Osteoblast (primary cell): ENCODE measurements at places on chromosomes 16 and 17. TPM values are rescaled to one million over a fixed set of nuclear protein-coding genes. Genes with fewer than 3 reads are reported as not detected.

The MSLN gene
- total RNA-seq: under 0.01 and 1.2 TPM in 2 replicates

- DNase-seq: no peak
These were observed 211.6 kb upstream of the SDK2 start for GRCh38 chr17:73855720-73856333.

The ITGB3 gene
- total RNA-seq: 31.5 and 39.8 TPM in 2 replicates

- peak; percentile 82 for DNase-seq
These were observed 12.8 kb downstream of the FLYWCH2 start for GRCh38 chr16:2895813-2896212.

DNA sequence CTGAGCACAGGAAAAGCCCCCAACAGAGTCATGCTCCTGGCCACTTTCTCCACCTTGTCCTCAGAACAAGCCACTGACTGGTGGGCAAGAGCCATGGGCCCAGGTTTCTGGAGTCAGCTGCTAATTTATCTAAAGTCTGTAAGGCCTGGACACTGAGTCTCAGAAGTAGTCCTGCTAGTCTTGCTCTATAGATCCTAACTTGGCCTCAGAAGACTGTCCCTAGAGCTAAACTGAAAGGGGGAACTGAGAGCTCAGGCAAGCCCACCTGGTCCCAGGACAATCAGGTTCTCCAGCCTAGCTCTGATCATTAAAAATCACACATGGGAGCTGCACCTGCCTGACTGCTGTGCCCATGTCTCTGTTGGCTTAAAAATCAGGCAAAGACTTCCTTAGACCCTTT lies 485.8 kb downstream of the SLC39A11 start:
- DNase-seq: no peak

- no peak for DNase-seq
These were observed 95.5 kb upstream of the ZNF469 start for GRCh38 chr16:88287219-88287618.

GRCh38 chr17:77839698-77840512 lies 118.6 kb upstream of the TNRC6C start:
- DNase-seq: peak; percentile 90

GRCh38 chr16:68105611-68106010 lies 20.4 kb downstream of the NFATC3 start:
- no peak for DNase-seq

- no peak for DNase-seq
These were observed 358.6 kb upstream of the CDH11 start for GRCh38 chr16:65480281-65481091.

The KRT32 gene
- not detected in 2 replicates for total RNA-seq

The ADAP2 gene
- total RNA-seq: 0.29 and 0.72 TPM in 2 replicates

The KRTAP4-4 gene
- not detected in 2 replicates for total RNA-seq

DNA sequence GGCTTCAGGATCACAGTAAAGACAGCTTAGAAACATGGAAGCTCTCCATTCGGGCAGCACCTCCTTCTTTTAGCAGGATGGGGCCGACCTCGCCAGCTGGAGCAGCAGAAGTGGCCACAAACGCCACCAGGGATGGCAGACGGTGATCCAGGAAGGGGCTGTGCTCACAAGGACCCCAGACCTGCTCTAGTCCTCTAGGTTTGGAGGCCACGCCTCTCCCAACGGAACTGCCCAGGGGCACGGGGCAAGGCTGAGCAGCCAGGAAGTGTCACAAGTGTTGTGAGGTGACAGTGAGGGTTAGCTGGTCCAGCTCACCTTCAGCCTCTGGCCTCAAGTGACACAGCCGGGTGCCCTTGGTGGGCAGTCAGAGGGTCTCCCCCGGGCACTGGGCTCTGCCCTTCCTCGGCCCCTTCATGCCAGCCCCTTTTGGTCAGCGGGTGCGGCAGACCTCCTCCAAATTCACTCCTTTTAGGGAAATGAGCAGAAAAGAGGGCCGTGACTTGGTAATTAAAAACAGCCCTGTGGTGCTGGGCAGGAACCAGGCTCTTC lies 20.4 kb downstream of the CEP295NL start:
- DNase-seq: peak; percentile 65

DNA sequence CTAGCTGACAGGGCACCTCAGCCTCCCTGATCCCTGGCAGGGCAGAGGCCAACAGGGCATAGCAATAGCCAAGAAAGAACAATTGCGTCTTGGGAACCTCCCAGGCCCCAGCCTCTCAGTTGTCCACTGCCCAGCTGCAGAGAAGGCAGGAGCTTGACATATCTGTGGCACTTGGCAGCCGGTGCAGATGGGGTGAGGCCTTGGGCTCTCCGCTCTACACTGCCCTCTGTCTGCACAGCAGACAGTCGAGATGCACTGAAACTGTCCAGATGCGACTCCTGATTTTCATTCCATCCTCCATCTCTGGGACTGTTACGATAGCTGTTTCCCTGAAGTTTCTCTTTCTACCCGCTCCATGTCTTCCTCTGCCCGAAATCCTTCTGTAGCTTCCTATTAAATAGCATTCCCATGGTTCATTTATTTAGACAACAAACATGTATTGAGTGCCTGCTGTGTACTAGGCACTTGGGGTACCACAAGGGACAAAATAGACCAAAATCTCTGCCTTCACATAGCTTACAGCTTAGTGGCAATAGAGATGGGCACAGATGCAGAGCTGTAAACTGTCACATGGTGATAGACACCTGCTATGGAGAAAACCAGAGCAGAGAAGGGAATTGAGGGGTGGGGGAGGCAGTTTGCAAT lies 3.3 kb downstream of the POLR3E start:
- peak; percentile 94 for DNase-seq

- DNase-seq: peak; percentile 62
These were observed 15.1 kb upstream of the DHX8 start for GRCh38 chr17:43468691-43469139.

The CCL17 gene
- total RNA-seq: not detected in 2 replicates

DNA sequence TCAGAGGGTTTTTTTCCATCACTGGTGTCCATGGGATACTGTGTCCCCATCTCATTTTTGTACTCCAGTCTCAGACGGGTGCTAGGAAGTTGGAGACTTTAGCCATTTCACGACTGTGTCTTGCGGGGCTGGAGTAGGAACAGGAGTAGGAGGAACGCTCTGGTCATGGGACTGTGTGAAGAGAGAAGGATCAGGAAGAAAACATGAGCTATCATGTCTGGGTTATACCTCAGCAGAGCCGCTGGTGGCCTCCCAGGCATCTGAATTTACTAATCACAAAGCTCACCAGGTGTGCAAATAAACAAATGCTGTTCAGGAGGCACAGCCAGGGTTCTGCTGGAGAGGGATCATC lies 225.4 kb downstream of the SEC14L1 start:
- DNase-seq: peak; percentile 69

DNA sequence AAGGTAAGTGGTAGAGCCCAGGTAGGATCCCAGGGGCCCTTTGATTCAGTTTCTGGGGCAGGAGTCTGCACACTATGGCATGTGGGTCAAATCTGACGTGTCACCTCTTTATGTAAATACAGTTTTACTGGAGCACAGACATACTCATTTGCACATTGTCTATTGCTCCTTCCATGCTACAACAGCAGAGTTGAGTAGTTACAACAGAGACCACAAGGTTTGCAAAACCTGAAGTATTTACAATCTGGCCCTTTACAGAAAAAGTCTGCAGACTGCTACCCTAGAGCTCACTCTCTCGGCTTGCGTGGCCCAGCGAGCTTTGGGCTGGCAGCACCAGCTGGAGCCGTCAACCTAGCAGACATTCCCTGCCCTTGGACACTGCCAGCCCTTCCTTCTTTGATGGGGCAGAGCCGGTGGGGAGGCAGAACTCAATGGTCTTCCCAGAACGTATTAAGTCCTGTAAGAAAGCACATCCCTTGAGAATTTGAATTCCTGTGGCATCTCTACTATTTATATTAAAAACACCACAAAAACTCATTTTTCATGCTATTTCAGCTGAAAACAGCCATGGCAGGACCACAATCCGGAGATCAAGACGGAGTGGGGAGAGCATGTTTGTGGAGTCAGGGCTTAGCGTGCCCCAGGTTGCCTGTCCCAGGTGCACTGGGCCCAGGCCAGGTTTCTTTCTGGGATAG lies 133.1 kb upstream of the NUDT7 start:
- no peak for DNase-seq

- no peak for DNase-seq
These were observed 15.9 kb downstream of the CDK5R1 start for GRCh38 chr17:32502710-32503109.

DNA sequence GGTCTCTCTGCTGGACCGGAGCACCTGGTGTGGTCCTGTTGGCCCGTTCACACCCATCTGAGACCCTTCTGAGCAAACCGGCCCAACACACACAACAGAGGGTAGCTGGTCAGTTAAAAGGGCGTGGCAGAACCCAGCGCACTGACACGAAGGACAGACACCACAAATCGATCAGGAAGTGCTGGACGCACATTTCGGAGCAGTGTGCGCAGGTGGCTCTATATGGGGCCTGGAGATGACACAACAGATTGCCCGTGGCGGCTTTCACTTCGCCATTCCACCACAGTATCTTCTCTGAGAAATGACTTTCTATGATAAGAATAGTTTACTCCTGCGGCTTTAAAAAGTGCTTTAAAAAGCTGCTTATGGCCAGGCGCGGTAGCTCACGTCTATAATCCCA lies 12.5 kb downstream of the CCDC57 start:
- no peak for DNase-seq

GRCh38 chr16:66608241-66609138 lies 4.0 kb downstream of the CMTM3 start:
- peak; percentile 99 for DNase-seq

GRCh38 chr16:29699324-29700219 lies 20.6 kb downstream of the QPRT start:
- DNase-seq: peak; percentile 69

DNA sequence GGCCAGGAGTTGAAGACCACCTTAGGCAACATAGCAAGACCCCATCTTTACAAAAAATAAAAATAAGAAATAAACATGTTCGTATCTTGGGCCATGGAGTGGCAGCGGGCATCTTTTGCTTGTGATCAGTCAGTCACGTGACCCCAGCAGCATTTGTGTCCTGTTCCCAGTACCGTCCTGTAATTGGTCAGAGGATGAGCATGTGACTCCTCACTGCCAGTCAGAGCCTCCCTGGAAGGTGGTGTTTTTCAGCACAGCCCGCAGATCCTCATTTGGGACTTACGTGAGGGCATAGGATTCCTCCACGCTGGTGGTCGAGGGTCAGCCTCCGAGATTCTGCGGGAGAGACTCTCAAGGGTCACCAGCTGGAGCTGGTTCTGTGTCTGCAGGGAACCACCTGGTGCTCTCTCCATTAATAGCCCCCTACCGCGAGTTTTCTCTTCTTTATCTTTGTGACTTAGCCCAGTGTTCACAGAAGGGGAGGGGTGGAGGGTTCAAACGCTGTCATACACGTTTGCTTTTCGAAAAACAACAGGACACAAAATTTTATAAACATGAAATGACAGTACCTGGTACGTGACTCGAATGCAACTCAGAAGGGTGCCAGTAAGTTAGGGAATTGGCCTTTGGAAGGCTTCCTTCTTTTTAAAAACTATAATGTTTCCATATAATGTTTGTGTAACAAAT lies 17.2 kb downstream of the MRC2 start:
- DNase-seq: no peak

DNA sequence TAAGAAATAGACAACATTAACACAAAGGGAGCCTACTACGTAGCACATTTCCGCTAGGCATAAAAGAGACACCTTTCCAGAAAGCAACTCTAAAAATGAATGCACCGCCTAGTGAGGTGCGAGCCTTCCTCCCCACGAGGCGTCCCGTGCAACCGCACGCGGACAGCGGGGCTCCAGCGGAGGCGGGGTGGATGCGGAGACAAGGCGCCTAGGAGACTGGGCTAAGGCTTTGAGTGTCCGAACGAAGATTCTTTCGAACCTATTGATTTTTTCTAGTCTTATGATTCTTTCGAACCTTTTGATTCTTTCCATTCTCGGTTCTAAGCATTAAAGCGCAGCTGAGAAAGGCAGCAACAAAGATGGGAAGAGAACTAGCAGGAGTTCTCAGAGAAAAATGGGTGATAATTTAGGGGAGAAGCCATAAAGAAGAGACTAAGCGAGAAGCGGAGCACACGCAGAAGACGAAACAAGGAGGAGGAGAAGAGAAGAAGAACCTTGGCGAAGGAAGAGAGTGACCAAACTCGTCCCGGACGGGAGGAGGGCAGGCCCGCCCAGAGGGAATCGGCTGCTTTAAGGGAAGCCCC lies 394 bp upstream of the CPD start:
- peak; percentile 56 for DNase-seq

The KRTAP17-1 gene
- total RNA-seq: not detected in 2 replicates

The SLC9A5 gene
- total RNA-seq: 2.9 and 3.6 TPM in 2 replicates

The CACNG1 gene
- total RNA-seq: not detected in 2 replicates

DNA sequence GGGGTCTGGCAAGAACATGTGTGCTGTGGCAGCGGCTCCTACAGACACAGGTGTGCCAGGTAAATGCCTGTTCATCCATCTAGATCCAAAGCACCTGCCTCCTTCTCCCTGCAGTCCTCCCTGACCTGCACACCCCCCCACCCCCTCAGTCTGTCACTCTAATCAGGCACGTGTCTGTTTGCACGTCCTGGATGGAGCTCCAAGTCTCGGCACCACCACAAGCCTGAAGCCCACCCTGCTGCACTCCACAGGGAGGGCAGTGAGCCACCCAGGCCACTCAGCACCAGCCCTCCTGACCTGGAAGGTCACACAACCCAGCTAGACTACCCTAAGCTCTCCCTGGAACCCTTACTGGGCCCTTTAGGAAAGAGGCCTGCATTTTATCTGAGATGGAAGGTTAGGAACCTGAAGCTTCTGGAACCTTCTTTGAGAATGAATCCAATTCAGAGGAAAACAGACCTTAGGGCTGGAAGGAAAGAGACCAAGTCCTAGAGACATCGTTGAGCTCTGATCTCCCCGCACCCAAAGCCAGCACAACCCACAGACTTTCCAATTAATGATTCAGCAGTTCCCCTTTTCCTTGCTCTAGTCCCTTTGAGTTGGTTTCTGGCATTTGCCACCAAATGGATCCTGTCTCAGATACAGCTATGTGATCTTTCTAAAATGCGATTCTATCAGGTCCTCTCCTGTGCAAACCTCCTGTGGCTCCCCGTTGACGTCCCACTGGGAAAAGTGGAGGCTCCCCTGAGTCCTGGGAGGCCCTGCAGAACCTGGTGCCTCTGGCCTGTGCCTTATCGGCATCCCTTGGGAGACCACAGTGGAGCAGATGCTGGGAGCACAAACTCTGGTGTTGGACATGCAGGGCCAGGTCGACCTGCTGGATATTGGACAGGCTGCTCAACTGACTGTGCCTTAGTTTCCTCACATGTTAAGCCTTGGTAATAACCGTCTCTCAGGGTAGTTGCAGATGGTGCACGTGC lies 67.9 kb downstream of the PRMT7 start:
- DNase-seq: peak; percentile 81
